Sigmoid colon (tissue), 7 donors: ENCODE measurements at places on chromosomes 12 and 14. TPM values are rescaled to one million over a fixed set of nuclear protein-coding genes. Genes with fewer than 3 reads are reported as not detected.

SMIM41 gene
- total RNA-seq, result 5.7 TPM

SYNDIG1L gene
- not detected for total RNA-seq

FOXA1 gene
- not detected for total RNA-seq

GZMB gene
- not detected for total RNA-seq

TBX3 gene
- 9.7 TPM for total RNA-seq

DNAJC22 gene
- under 0.01 TPM for total RNA-seq

C1QL4 gene
- total RNA-seq, result not detected

DNA sequence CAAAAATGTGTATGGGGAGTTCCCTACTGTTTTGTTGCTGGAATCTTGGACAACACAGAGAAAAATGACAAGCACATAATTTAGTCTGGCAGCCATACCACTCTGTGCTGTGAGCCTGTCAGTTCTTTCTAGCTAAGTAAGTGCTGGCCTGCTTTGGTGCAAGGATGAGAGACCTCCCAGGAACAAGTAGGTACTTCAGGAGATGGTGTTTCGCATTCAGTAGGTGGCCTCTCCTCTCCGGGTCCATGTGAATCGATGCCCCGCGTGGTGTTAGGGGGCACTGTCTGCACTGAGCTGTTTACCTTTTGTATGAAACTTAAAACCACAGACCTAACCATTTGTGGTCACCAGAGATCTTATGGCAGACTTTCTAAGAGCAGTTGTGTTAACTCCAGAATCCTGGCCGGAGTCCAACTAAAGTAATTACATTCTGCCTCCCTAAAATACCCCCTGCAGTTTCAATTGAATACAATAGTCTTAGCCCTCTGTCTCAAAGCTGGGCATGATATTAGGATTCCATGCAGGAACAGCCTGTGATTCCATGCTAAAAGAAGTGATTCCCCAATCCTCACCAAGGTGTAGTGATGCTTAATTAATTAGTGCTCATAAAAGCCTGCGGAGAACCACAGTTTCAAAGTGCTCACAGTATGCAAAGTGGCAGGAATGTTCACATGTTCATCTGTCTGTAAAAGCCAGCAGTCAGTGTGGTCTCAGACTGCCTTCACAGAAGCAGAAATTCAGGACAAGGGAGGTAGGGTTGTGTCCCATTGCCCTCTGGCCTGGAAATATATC lies 64.2 kb downstream of the LLPH start:
- DNase-seq, result no peak

- peak; percentile 78 for DNase-seq
Measured at GRCh38 chr12:19273482-19274330, 144.2 kb downstream of the PLEKHA5 start.

GRCh38 chr14:99756796-99757195 lies 36.4 kb upstream of the EML1 start:
- peak; percentile 67 for DNase-seq

GRCh38 chr12:112239020-112239419 lies 113.7 kb downstream of the TRAFD1 start:
- no peak for DNase-seq

DNA sequence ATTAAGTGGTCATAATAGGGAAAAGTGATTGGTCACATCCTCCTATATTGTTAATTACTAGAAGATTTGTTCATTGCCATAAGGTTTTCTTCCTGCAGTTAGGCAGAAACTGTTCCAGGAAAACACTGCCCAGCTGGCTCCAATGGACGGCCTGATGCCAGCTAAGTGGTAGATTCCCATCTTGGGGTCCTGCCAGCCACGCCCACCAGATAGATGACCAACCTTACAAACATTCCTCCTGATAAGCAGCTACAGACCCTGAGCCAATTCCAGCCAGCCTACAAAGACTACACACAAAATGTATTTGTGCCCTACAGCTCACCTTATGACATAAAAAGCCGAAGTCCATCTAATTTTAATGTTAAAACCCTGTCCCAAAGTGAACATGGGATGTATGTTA lies 685.9 kb upstream of the USP15 start:
- no peak for DNase-seq

- DNase-seq, result no peak
Measured at GRCh38 chr12:132162508-132163031, 18.3 kb downstream of the NOC4L start.

GRCh38 chr12:131573631-131574394 lies 137.1 kb upstream of the SFSWAP start:
- DNase-seq, result no peak

GRCh38 chr12:7869137-7869536 lies 3.6 kb downstream of the SLC2A14 start:
- DNase-seq, result no peak

DNA sequence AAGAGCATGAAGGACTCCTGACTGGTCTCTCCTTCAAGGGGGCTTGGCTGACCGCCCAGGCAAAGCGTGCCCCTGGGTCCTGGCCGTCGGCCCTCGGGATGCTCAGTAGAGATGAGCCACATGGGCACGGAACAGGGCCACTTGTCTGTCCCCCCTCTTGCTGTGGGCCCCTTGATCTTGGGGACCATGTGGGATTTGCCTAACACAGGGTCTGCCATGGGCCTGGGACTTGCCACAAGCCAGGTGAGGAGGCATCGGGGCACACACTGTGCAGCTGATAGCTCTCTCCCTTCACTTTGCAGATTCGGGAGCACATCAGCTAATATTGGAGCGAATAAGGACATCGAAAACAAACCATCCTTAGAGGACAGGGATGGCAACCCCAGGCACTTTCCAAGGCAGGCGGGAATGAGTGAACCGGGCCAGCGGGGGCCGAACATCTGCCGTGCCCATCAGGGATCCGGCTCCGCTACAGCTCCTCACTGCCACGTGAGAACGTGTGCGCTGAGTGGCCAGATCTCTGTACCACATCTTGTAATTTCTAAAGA lies 88.1 kb downstream of the PIWIL1 start:
- DNase-seq, result no peak

DNA sequence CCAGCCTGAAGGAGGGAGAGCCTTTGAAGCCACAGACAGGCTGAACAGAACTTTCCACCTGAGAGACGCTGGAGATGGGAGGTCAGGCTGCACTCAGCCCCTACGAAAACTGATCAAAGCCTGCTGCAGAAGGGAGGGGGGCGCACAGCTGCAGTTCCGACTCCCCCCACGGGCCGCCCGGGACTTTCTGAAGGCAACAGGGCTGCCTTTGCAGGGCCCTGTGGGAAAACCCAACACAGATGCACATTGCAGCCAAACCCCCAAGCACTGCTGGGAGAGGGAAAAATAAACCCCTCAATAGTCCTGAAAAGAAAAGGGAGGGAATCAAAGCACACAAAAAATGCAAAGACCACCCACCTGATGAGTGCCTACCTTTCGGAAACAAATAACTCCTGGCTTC lies 290.6 kb downstream of the ZFP36L1 start:
- no peak for DNase-seq

- peak; percentile 65 for DNase-seq
Measured at GRCh38 chr12:1443421-1444141, 150.8 kb downstream of the FBXL14 start.
